Aorta (tissue), 5 donors: ENCODE measurements at places on chromosomes 7 and 10.
A peak's percentile ranks its signal among the peaks of the same experiment; 100 is the strongest.

DNA sequence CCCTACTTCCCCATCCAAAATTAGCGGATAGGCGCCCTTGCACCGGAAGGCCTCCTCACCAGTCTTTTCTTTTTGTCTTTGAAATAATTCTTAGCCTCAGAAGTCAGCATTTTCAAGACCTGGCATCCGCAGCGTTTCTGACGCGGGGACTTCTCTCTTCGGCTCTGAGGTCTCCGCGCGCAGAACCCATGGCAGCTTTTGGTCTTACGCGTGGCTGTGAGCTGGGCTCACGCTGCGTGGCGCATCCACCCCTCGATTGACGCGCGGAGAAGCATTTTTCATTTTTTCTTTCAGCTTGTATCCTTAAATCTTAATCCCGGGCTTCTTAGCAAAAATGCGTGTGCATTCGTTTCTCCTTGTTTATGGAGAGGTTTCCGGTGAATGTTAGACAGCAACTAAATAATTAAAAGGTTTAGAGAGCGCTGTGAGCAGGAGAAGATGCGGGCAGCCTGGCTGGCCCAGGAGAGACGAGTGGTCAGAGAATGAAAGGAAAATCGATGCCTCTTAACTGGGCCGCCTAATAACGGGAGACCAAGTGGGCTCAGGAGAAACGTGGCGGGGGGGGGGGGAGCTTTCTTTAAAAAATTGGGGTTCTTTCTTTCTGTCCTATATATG is 2.0 kb upstream of the GATA3 start:
- no peaks in the 10 kb centered on the region for H3K36me3 ChIP-seq
- no peak overlapping the region for H3K4me3 ChIP-seq

DNA sequence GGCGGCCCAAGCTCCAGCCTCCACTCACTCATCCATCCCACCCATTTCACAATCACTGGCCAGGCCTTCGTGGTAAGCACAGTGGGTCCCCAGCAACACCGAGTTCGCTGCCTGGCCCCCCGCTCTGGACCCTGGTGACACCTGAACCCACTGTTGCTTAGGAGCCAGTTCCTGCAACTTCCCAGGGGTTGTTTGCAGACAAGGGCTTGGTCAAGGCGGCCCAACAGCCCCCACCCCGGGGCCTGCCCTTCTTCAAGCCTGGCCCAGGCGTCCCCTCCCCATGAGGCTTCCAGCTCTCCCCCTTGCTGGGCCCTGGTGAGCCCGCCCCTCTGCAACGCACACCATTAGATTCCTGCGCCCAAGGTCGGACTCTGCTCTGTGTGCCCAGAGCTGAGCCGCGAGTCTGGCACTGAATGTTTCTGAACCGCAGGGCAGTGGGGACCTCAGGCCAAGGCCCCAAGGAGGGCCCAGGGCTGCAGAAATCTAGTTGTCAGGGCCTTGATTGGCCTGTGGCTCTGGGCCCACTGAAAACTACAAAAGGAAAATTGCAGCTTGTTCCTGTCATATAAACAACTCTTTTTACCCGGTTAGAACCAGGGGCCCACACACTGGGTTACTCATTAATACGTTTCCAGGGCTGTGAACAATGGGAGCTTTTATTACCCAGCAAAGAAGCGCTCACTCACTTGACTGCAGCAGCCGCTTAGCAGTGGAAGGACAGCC is 2.1 kb upstream of the COX19 start:
- no peaks in the 10 kb centered on the region for H3K27me3 ChIP-seq
- H3K4me3 ChIP-seq, result no peak overlapping the region

GRCh38 chr7:157465891-157466866 is 129.4 kb downstream of the DNAJB6 start:
- no peak overlapping the region for H3K27ac ChIP-seq
- H3K27me3 ChIP-seq, result no peaks in the 10 kb centered on the region
- no peak overlapping the region for H3K4me3 ChIP-seq
- H3K36me3 ChIP-seq, result no peaks in the 10 kb centered on the region

GRCh38 chr10:101157756-101158458 is 26.8 kb downstream of the TLX1 start:
- DNase-seq, result no peak
- no peaks in the 10 kb centered on the region for H3K4me1 ChIP-seq
- H3K4me3 ChIP-seq, result no peak overlapping the region
- H3K27ac ChIP-seq, result no peak overlapping the region
- H3K27me3 ChIP-seq, result no peaks in the 10 kb centered on the region

- H3K4me1 ChIP-seq, result no peaks in the 10 kb centered on the region
- no peak overlapping the region for H3K4me3 ChIP-seq
- DNase-seq, result no peak
- no peaks in the 10 kb centered on the region for H3K27me3 ChIP-seq
- H3K36me3 ChIP-seq, result no peaks in the 10 kb centered on the region
Measured at GRCh38 chr7:41003611-41003940, 699.3 kb downstream of the INHBA start.

DNA sequence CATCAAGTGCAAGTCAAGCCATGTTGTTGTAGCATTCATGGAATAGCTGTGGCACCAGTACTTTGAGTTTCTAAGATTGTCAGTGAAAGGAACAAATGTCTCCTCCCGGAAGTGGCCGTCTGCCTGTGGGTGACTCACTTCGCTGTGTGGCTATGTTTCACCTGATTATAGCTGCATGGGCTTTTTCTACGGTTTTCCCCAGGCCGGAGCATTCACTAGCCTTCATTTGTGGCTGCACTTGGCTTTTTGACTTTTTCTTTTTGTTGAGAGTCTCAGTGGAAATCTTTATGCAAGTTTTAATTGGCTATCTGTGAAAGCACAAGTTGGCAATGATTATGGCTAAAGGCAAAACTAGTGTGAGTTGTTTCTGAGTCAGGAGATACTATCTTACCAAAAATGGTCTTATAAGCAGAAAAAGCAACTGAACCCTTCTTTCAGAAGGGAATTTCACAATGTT is 35.0 kb downstream of the SRI start:
- H3K27ac ChIP-seq, result no peak overlapping the region
- H3K4me3 ChIP-seq, result no peak overlapping the region
- no peaks in the 10 kb centered on the region for H3K27me3 ChIP-seq
- DNase-seq, result peak; percentile 73
- H3K4me1 ChIP-seq, result no peaks in the 10 kb centered on the region

- no peaks in the 10 kb centered on the region for H3K36me3 ChIP-seq
- no peaks in the 10 kb centered on the region for H3K4me1 ChIP-seq
- DNase-seq, result no peak
- H3K27ac ChIP-seq, result no peak overlapping the region
- no peaks in the 10 kb centered on the region for H3K27me3 ChIP-seq
Measured at GRCh38 chr7:122457969-122458368, 153.4 kb upstream of the FEZF1 start.

GRCh38 chr10:5447611-5448071 is 35.3 kb downstream of the NET1 start:
- H3K27ac ChIP-seq, result peak overlapping the region; percentile 40
- H3K4me1 ChIP-seq, result peaks cover 8% of the 10 kb centered on the region
- no peak for DNase-seq
- peak overlapping the region; percentile 100 for H3K4me3 ChIP-seq

GRCh38 chr7:102306916-102307677 is 20.4 kb downstream of the SH2B2 start:
- no peaks in the 10 kb centered on the region for H3K4me1 ChIP-seq
- no peak overlapping the region for H3K4me3 ChIP-seq
- no peak for DNase-seq
- H3K36me3 ChIP-seq, result no peaks in the 10 kb centered on the region
- no peak overlapping the region for H3K27ac ChIP-seq

- no peaks in the 10 kb centered on the region for H3K27me3 ChIP-seq
- no peak for DNase-seq
- no peak overlapping the region for H3K4me3 ChIP-seq
- H3K4me1 ChIP-seq, result peaks cover 7% of the 10 kb centered on the region
- peak overlapping the region; percentile 14 for H3K27ac ChIP-seq
Measured at GRCh38 chr10:110758128-110758765, 113.5 kb upstream of the PDCD4 start.

- no peak overlapping the region for H3K4me3 ChIP-seq
- H3K36me3 ChIP-seq, result no peaks in the 10 kb centered on the region
- no peaks in the 10 kb centered on the region for H3K4me1 ChIP-seq
- no peak overlapping the region for H3K27ac ChIP-seq
- DNase-seq, result no peak
Measured at GRCh38 chr7:106978425-106979420, 65.8 kb upstream of the PRKAR2B start.

- H3K36me3 ChIP-seq, result no peaks in the 10 kb centered on the region
- H3K27ac ChIP-seq, result no peak overlapping the region
- no peaks in the 10 kb centered on the region for H3K27me3 ChIP-seq
- no peak for DNase-seq
- no peak overlapping the region for H3K4me3 ChIP-seq
Measured at GRCh38 chr10:62647375-62648092, 157.0 kb upstream of the ADO start.

DNA sequence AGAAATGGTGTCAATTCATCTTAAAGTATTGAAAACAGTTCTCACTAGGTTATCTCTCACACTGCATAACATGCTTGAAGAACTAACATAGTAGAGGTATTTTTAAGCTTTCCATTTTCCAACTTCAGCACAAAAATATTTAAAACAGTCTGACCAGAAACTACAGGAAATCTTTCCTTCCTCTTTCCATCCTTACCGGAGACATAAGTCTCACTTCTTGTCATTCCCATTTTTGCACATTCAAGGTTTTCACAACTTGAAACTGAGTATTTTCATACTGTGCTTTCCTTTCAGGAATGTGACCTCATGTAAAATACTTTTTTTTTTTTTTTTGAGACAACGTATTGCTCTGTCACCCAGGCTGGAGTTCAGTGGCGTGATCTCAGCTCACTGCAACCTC is 45.2 kb downstream of the ARHGAP12 start:
- peaks cover 8% of the 10 kb centered on the region for H3K4me1 ChIP-seq
- no peak overlapping the region for H3K4me3 ChIP-seq
- no peak overlapping the region for H3K27ac ChIP-seq
- H3K27me3 ChIP-seq, result no peaks in the 10 kb centered on the region
- H3K36me3 ChIP-seq, result no peaks in the 10 kb centered on the region

DNA sequence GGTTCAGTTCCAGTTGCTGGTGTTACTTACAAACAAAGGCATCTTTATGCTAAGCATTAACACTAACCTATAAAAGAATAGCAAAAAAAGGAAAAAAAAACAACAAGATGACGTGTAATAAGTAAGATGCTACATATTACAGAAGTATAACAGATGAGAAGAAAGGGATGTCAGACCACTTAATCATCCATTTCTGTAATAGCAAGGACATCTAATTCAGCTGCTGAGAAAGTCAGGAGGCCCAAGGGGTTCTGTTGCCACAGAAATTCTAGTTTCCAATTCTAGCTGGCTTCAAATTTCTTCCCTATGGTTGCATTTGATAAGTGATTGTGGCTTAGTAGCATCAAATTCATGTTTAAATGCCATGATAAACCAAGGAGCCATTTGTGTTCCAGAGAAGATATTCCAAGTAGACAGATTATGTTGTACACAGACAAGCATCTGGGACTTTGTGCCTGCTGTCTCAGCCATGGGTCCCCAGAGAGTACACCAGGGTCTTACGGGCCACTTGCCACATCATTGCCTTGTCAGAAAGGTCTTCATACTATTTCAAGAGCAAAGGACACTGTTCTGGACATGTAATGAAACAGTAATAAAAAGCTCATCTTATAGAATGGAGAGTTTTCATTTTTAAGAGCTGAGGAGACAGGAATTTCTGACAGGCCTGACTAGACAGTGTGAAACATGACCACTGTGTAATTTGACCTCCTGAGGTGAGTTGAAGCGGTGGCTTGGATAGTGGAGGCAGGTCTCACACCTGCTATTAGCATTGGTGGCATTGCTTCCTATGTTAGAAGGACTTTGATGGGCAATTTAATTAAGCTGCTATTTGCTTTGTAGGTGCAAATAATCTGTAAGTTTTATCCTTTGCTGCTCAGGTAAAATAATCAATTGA is 4.2 kb upstream of the ASB4 start:
- H3K36me3 ChIP-seq, result no peaks in the 10 kb centered on the region
- H3K27me3 ChIP-seq, result no peaks in the 10 kb centered on the region
- H3K4me1 ChIP-seq, result no peaks in the 10 kb centered on the region
- no peak overlapping the region for H3K4me3 ChIP-seq

DNA sequence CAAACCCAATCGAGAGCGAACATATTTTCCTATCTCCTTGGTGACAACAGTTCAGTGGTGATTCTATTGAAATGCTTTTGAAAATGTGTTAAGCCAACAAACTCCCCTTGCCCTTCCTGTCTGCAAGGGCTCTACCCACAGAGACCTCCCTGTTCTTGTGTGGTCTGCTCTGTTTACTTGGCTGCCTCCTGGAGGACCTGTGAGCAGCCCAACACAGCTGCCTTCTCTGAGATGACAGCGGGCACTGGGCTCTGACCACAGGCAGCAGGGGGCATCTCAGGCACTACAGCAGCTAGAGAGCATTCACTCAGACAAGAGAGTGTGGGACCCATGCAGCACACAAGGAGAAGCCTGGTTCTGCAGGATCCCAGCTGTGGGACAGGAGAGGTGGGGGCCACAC is 416.4 kb downstream of the TCERG1L start:
- no peak overlapping the region for H3K27ac ChIP-seq
- H3K36me3 ChIP-seq, result no peaks in the 10 kb centered on the region
- H3K27me3 ChIP-seq, result no peaks in the 10 kb centered on the region
- no peak overlapping the region for H3K4me3 ChIP-seq
- H3K4me1 ChIP-seq, result no peaks in the 10 kb centered on the region

- no peaks in the 10 kb centered on the region for H3K36me3 ChIP-seq
- no peak overlapping the region for H3K4me3 ChIP-seq
- H3K27ac ChIP-seq, result no peak overlapping the region
- no peaks in the 10 kb centered on the region for H3K4me1 ChIP-seq
- no peak for DNase-seq
- no peaks in the 10 kb centered on the region for H3K27me3 ChIP-seq
Measured at GRCh38 chr10:62541811-62542210, 167.6 kb downstream of the ZNF365 start.

GRCh38 chr10:132408823-132409666 is 12.0 kb downstream of the PWWP2B start:
- H3K27me3 ChIP-seq, result no peaks in the 10 kb centered on the region
- H3K4me3 ChIP-seq, result no peak overlapping the region
- H3K4me1 ChIP-seq, result no peaks in the 10 kb centered on the region
- no peak overlapping the region for H3K27ac ChIP-seq

DNA sequence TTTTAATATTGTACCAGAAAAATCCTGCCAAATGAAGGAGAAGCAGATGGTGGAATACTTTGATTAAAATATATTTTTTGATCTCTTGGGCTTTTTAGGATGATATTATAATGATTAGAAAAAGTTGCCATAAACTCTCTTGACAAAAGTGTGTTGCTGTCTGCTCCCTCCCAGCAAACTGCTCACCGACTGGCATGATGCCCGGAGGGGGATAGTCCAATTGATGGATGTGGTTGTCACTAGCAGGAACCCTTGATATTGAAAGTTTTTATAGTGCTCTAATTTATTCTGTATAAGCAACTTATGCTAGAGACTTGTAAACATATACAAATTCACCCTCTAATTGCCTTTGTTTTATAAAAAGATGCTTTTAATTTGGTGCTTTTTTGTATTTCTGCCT is 114.0 kb downstream of the DNAH11 start:
- H3K4me1 ChIP-seq, result no peaks in the 10 kb centered on the region
- no peak overlapping the region for H3K4me3 ChIP-seq
- DNase-seq, result no peak
- H3K36me3 ChIP-seq, result no peaks in the 10 kb centered on the region
- no peak overlapping the region for H3K27ac ChIP-seq

GRCh38 chr10:51147644-51148399 is 73.5 kb downstream of the PRKG1 start:
- H3K4me3 ChIP-seq, result no peak overlapping the region
- no peaks in the 10 kb centered on the region for H3K36me3 ChIP-seq
- H3K27ac ChIP-seq, result no peak overlapping the region
- no peaks in the 10 kb centered on the region for H3K4me1 ChIP-seq
- no peaks in the 10 kb centered on the region for H3K27me3 ChIP-seq

- DNase-seq, result no peak
- H3K4me3 ChIP-seq, result no peak overlapping the region
- H3K27me3 ChIP-seq, result no peaks in the 10 kb centered on the region
Measured at GRCh38 chr10:8070440-8070839, 16.0 kb downstream of the GATA3 start.
